ENCODE measurements at places on chromosomes 12 and 14.

- no peak for DNase-seq
Observed at GRCh38 chr14:106845286-106846087, 1319.1 kb downstream of the TMEM121 start.

DNA sequence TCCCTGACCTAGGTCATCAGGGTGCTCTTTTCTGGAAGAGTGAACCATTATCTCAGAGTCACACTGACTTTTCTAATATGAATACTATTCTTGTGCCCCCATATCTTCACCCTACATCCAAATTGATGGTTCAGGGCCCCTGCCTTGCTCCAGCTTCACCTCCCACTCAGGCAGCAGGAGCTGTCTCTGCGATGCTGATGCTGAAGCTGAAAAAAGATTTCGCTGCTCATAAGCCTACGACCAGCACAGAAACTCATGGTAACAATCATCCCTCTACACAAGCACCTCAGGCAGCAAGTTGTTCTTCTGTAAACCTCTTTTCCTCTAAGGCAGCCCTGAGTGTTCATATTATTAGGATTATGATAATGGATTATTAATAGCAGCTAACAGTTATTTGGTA, 3.2 kb downstream of the ARF3 start:
- no peak for DNase-seq

GRCh38 chr14:60817113-60817512, 82.6 kb downstream of the MNAT1 start:
- DNase-seq = no peak

GRCh38 chr12:99493197-99493596, 154.4 kb upstream of the GARIN6 start:
- no peak for DNase-seq

- DNase-seq = peak; percentile 21
Observed at GRCh38 chr14:61456720-61457119, 135.3 kb downstream of the PRKCH start.

DNA sequence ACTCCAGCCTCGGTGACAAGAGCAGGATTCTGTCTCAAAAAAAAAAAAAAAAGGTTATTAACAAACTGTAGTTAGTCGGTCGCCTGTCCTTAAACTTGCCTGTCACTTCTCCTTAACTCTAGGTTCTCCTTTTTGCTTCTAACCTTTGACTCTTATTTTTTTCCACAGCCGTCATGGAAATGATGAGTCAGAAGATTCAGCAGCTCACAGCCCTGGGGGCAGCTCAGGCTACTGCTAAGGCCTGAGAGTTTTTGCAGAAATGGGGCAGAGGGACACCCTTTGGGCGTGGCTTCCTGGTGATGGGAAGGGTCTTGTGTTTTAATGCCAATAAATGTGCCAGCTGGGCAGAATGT, 418 bp upstream of the MYG1 start:
- DNase-seq = no peak

GRCh38 chr12:89857652-89858274, 149.1 kb upstream of the ATP2B1 start:
- DNase-seq = no peak

Data from NCI-H1417 treated with DMSO at 0.1 percent for 48 hours (cell line).